CD4-positive, alpha-beta T cell treated with Interleukin-4 for 4 hours (primary cell): ENCODE measurements at places on chromosomes 5 and 9.

- no peak for DNase-seq
Measured at GRCh38 chr9:2849941-2850340, 6.0 kb upstream of the PUM3 start.

- DNase-seq = no peak
Measured at GRCh38 chr5:125549322-125549911, 803.0 kb upstream of the ZNF608 start.

DNA sequence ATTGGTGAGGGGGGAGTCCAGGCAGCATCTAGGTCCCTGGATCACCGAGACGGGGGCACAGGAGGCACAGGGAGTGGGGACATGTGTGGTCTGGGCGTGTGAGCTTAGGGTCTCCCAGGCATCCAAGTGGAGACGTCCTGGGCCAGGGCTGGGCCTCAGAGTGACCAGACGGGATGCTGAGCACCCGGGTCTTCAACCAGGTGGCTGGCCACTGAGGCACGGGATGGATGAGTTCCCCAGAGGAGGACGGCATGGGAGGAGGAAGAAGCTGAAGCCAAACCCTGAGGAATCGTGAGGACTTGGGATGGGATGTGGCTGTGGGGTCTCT is 88.0 kb downstream of the LMX1B start:
- DNase-seq = no peak

DNA sequence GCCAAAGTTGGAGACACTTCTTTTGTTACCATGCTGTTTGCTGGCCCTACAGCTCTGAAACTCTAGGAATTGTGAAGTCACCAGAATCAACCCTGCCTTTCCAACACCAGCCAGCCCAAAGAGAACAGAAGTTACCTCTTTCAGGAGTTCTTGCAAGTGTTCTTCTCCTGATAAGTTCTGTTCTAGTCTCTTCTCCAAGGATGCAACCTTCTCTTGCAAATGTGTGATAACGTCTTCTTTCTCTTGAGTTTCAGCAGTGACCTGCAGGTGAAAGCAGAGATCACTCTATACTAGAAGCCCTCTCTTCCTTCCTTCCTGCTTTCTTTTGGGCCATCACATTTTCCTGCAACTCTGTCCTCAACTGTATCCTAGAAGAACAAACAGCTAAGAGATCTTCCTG is 29.1 kb downstream of the GOLGA1 start:
- no peak for DNase-seq
